Stimulated activated CD4-positive, alpha-beta T cell treated with anti-CD3 and anti-CD28 coated beads, Interleukin-1b, Interleukin-23, amount 100 ng/mL, for 24 hours (primary cell): ENCODE measurements at places on chromosomes 6 and 20.

DNA sequence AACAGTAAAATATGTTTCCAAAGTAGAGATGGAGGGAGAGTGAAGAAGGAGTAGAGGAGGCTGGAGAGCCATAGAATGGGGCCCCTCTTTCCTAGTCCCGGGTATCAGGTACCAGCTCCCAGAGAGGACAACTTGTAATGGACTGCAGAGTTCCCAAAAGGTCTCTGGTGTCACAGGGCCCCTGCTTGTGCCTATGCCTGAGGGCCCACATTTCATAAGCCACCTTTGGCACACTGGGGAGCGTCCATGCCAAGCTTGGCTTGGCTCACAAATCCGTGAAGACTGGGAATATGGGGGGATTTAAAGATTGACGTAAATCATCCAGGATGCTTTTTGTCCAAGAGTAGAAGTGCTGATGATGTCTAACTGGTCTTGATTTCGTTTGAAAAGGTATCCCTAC, 16.4 kb upstream of the SLC22A3 start:
- no peak for DNase-seq

GRCh38 chr20:33701629-33702450, 15.7 kb upstream of the E2F1 start:
- DNase-seq: no peak

- DNase-seq: no peak
Observed at GRCh38 chr6:134951494-134952263, 1.8 kb upstream of the ALDH8A1 start.

GRCh38 chr20:61728786-61729770, 336.6 kb downstream of the TAF4 start:
- no peak for DNase-seq

- no peak for DNase-seq
Observed at GRCh38 chr6:37399795-37400490, 33.1 kb upstream of the CMTR1 start.

GRCh38 chr6:144053601-144054000, 41.8 kb downstream of the SF3B5 start:
- DNase-seq: no peak

DNA sequence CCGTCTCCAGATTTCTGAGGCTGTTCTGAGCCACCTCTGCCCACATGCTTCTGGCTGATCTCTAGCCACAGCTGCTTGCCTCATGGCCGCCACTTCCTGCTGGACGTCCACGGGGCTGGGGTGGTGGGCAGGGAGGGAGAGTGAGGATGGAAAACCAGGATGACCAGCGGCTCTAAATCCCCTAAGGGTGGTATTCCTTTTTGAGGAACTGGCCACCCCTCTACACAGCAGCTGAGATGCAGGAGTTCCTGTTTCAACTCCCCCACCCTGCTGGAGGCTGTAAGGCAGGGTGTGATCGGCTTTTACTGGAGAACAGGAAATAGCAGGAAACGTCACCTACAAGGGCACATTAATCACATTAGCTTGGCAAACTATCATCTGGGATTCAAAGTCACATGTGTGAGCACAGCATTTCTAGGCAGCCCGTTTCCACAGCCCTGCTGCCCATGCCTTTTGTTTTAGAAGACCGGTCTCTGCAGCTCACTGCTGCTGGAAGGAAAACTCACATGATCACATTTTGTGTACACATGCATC, 181.6 kb upstream of the ECI2 start:
- no peak for DNase-seq

DNA sequence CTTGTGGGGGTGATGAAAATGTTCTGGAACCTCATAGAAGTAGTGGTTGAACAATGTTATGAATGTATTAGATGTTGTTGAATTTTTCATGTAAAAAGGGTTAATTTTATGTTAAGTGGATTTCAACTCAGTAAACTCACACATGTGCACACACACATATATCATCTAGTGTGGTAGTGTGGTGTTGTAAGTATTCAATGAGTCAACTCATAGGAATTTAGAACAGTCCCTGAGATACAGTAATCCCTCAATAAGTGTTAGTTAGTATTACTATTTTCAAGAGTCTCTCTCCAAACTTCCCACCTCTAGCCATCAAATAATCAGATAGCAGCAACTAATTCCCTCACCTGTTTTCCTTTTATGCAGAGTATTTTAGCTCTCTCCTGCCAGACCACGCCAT, 563.1 kb upstream of the JARID2 start:
- DNase-seq: no peak

- no peak for DNase-seq
Observed at GRCh38 chr6:5036269-5036668, 32.4 kb upstream of the RPP40 start.

- no peak for DNase-seq
Observed at GRCh38 chr6:154359161-154359574, 2.6 kb upstream of the IPCEF1 start.

GRCh38 chr6:112701201-112701600, 354.1 kb downstream of the RFPL4B start:
- DNase-seq: no peak

GRCh38 chr6:144131248-144131709, 19.0 kb upstream of the STX11 start:
- DNase-seq: no peak

DNA sequence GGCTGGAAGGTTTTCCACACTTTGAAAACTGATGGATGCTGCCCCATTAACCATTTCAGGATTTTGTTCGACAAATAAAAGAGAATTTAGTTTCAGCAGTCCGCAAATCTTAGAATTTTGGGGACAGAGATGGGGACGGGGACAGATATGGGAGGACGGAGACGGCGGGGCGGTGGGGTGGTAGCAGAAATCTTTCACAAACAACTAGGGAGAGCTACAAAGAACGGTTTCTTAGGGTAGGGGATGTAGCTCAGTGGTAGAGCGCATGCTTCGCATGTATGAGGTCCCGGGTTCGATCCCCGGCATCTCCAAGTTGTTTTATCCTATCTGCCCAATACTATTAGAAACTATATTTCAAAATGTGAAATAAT, 15.1 kb downstream of the HMGN4 start:
- peak; percentile 67 for DNase-seq

DNA sequence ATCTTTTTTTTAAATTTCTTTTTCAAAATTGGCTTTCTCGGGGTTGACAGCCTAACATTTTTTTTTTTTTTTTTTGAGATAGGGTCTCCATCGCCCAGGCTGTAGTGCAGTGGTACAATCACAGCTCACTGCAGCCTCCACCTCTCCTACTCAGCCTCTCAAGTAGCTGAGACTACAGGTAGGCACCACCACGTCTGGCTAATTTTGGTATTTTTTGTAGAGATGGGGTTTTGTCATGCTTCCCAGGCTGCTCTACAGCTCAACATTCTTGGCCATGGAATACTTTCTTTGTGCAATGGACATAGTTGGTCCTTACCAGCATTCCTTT, 6.4 kb upstream of the CTNNBL1 start:
- DNase-seq: no peak

DNA sequence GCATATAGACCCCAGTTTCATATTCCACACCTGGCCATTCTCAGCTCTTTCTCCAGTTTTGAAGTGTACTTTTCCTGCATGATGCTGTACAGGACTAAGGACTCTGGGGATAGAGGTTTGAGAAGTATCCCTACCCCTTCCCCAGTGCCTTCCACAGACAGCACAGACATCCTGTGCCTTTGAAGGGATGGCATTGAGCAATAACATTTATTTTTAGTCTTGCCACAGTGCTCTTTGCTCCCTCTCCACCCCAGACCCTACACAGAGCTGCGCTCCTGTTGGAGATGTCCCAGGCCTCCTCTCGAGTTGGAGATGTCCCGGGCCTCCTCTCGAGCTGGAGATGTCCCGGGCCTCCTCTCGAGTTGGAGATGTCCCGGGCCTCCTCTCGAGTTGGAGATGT, 275.8 kb downstream of the FARS2 start:
- DNase-seq: no peak

DNA sequence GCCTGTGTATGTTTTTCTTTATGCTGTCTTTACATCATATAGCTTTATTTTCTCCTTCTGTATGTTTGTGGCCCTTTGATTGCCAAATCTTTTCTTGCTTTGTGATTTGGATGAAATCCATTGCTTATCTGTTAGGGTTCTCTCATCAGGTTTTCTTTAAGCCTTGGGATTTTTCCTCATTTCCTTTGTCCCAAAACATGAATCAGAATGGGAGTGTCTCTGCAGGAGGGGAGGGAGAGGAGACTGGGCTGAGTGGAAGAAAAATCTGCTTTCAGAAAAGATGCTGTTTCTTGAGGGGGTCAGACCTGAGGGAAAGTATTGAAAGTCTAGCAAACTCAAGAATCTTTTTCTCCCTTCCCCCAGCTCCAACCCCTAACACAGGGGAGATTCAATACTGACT, 758.0 kb upstream of the MMS22L start:
- DNase-seq: no peak

DNA sequence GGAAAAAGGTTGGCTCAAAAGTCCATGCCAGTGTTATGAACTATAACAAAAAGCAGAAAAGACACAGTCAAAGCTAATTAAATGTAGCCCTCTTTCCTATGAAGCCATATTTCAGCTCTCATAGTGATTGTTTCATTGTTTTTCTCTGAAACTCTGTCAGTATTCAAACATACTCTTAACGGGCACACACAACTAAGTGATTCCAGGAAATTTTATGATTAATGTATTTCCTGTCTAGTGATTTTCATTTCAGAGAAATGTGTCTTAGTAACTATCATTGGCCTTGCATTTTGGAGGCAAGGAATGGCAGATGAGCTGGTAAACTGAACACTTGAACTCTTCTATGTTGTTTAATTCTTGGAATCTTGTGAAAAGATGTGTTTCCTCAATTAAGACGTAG, 68.0 kb downstream of the CLVS2 start:
- no peak for DNase-seq

DNA sequence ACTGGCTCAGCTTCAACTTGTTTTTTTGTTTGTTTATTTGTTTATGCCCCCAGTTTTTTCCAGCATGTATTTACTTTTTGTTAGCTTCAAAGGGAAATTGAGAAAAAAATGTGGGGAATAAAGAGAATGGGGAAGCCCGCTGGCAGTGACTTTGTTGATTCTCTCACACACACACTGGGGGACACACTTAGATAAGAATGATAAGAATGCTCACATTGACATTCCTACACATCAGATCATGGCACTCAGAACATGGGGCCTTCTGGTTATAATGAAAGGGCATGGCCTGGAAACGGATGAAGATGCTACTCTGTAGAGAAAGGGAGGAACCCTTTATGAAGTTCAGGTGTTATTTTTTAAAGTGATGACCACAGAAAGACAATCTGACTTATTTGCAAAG, 15.6 kb upstream of the DAAM2 start:
- DNase-seq: no peak

- DNase-seq: no peak
Observed at GRCh38 chr6:163151212-163151611, 263.3 kb upstream of the QKI start.

DNA sequence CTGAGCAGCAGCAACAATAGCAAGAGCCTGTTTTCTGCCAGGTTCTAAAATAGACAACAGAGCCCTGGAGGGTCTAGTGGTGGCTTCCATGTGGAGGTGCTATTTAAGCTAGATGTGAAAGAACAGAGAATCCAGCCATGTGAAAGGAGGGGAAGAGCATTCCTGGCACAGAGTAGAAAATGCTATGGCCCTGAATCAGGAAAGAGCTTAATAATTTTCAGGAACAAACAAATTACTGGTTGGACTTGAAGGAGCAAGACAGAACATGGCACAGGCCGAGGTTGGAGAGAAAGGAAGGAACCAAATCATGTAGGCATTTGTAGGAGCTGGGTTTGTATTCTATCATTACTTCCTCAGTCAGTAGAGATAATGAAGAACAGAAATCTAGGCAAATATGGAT, 98.3 kb downstream of the AIG1 start:
- DNase-seq: no peak

DNA sequence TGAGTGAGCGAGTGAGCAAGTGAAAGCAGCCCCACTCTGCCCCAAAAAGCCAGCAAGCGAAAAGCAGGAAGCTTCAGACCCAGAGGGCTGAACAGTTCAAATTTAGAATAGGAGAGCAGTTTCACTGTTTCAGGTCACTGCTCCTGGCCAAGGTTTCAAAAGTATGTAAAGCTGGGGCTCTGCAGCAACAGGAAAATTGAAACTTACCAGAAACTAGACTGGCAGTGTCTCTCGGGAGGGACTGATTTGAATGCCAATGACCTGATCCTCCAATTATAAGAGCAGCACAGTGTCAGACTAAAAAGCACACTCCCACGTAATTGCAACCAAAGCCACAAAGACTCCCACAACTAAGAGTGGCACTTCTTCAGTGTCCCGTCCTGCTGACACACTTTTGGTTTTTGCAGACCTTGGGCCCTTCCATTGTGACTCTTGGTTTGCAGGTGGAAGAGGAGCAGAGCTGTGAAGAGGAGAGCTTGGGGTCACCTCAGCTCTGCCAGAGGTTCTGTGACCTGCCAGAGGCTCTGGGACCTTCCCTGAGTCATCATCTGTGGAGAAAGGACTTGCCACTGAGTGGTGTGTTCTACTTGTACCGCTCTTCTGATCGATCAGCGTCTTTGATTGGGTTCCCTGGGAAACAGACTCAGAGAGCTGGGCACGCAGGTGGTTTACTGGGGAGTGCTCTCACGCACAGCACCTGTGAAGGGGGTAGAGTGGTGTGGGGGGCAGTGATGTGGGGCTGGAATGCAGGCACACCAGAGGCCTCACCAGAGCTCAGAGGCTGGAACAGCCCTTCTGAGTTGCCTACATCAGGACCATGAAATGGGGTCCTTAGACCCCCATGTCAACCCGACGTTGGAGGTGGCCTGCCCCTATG, 52.7 kb upstream of the PTGIS start:
- no peak for DNase-seq

DNA sequence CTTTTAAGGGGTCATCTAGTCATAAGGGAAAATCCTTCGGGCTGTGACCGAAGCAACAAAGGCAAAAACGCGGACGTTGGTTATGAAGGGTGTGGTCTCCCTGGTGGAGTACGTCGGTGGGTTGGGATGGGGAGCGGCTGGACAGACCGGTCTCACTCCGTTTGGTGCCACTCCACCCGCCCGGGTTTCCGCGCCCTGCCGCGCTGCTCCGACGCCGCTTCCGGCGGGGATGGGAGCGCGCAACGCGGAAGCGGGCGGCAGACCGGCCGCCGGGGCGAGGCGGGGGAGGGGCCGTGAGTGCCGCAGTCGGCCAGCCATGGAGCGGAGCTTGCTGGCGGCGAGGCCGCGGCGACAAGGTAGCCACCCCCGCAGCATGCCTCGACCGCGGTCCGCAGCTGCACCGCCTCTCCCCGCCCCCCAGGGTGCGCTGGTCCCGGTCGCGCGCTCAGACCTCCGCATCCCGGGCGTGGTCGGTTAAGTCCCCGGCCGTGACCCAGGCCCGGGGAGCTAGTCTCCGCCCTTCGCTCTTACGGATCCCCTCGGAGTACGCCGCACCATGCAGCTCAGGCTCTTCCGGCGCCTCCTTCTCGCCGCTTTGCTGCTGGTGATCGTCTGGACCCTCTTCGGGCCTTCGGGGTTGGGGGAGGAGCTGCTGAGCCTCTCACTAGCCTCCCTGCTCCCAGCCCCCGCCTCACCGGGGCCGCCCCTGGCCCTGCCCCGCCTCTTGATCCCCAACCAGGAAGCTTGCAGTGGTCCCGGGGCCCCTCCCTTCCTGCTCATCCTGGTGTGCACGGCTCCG, at the start of gene B3GALT4:
Gene B3GALT4 (plus strand): TSS at position 260 of the 799 bp plus-strand sequence. CDS start 297 bp downstream, at position 557.
- peak; percentile 69 for DNase-seq

DNA sequence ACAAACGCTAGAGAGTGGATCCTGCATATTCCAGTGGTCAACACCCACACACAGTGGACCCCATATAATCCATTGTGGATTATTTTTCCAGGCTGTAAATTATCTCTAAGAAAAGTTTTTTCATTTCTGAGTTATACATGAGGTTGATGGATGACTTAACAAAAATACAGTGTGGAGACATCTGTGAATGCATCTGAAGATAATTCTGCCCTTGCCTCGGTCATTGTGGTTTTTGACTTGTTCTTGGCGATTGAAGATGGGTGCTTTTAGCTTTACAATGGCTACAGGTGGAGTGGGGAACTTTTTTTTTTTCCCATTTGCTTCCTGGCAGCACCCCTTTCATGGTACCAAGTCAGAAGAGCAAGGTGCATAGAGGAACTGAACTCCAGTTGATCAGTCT, 242.7 kb downstream of the MYLK4 start:
- DNase-seq: no peak
